CD8-positive, alpha-beta T cell (primary cell): ENCODE measurements at places on chromosomes 2 and 18.

DNA sequence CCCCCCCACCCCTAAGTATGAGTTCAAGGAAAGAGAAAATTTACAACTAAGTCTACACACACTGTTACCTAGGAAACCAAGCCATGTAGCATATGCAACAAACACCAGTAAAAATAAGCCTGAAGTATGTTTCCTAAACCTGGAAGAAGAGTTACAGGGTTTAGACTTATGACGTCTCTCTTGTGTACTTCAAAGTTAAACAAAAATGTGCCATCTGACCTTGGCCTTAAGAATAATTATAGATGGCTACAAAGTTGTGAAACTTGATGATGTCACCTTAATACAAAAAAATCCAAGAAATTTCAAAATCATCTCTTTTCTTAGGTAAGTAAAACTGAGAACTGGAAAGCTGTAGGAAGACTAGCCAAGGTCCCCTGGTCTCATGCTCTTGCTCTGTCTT lies 297.6 kb upstream of the NRXN1 start:
- no peak for DNase-seq

- no peak for DNase-seq
Observed at GRCh38 chr2:222241128-222241870, 57.5 kb downstream of the PAX3 start.

DNA sequence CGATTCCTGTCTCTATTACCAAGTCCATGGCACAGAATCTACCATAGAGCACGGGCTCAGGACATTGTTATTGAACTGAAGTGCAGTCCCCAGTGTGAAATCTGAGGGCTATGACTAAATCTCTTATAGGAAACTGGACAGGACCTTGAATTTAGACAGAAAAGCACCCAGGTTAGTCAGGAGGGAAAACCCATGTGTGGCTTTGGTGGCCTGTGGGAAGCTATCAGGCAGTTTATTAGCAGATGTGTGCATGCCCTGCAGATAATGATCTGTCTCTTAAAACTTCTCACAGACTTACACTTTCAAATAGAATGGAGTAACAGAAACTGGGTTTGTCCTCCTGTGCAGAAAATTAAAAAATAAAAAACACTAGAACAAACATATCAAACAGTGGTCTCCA lies 610.0 kb upstream of the RAB6C start:
- DNase-seq: no peak

GRCh38 chr18:79911344-79912270 lies 39.8 kb downstream of the SLC66A2 start:
- DNase-seq: no peak

GRCh38 chr18:57267368-57267925 lies 84.9 kb upstream of the ST8SIA3 start:
- no peak for DNase-seq

DNA sequence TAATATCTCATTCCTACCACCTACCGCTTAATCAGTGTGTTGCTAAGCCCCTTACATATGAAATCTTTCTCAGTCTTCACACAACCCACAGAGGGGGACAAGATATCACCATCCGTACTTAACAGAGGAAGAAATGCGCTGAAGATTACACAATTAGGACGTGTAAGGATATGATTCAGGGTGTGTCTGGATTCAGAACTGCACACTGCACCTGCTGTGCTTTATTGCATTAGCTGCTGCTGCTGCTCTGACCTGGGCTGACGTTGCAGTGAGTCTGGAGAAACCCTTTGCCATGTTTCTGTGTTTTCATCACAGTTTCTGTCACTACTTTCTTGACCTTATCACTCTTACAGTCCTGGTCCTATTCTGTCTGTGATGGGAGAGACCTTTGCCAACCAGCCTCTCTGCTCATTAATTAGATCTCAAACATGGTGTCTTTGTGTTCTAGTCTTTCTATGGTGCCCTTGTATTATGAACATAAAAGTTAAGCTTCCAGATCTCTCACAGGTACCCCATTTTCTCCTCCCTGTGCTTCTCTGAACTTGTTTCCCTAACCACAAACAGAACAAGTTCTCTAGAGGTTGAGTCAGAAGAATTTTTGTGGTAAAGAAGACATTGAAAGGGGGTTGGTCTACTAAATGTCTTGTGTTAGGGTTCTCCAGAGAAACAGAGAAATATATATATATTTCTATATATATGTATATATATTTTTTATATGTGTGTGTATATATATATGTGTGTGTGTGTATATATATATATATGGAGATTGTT lies 92.9 kb upstream of the CYP1B1 start:
- DNase-seq: no peak

DNA sequence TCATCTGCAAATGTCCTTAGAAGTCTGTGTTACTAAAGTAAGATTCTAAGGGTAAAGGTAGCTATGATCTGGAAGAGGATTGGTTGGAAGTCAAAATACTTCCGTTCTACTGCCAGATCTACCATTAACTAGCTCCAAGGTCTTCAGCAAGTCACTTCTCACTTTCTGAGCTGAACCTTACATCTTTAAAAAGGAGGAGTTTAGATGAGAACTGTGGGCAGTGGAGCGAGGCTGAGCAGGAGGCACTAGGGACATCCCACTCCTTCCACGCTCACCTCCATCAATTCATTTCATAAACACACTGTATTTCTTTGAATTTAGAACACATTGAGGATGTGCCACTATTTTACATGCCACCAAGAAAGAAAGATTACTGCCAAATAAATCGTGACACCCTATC lies 143.0 kb downstream of the ABCA12 start:
- no peak for DNase-seq

DNA sequence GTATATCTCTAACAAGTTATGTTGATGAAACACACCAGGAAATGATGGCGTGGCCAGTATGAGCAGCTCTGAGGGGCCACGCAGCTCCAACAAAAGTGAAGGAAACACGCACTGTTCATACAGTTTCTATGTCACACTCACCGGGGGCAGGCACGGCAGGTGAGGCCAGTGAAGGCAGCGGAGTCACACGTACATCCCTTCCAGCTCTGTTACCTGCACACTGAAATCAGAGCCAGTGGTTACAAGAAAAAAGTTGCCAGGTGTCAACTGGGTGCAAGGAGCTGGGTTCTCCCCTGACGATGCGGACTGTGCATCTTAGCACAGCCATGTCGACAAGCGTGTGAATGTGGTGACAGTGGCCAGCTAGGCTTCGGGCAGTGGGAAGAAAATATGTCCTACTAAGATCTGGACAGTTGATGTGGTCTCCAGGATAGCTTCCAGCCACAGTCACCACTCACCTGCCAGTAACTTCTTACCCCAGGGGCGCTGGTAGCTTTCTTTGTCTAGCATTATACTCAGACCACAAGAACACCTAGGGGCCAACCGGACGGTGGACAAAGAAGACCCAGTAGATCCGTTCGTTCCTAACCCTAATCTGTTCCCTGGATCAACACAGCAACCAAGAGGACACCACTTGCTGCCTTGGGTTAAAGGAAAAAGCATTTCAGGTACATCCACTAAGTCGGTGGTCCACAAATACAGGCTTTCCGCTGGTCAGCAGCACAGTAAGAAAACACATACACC lies 10.1 kb downstream of the HJURP start:
- no peak for DNase-seq

DNA sequence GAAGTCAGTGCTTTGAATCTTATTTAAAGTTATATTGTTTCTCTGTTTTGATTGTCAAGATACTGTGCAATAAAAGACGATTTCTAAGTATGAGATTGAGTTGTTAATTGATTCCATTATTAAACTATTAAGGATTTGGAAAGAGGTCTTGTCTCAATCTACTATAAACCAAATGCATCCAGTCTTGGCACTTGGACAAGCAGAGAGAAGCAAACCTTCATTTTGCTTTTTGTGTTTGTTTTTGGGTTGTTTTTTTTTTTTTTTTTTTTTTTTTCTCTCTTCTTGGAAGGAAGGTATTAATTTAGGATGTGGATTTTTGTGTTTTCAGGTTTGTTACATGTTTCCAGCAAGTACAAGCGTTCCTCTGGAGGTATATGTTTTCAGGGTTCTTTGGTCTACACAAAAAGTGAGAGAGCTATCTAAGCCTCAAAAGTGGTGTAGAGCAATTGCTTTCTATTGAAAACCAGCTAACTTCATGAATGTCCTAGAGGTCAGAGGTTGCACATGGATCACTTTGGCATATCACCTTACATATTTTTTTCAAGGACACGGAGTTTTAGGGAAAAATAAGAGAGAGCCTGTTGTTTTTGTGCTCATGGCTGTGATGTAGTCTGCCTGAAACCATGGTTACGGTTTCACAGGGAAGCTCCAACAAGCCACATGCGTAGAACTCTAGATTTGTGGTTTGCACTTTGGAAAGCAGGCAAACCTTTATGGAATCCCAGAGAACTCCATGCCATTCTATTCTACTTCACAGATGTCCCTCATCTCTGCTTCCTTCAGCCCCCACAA lies 1.8 kb downstream of the PRKCE start:
- no peak for DNase-seq

DNA sequence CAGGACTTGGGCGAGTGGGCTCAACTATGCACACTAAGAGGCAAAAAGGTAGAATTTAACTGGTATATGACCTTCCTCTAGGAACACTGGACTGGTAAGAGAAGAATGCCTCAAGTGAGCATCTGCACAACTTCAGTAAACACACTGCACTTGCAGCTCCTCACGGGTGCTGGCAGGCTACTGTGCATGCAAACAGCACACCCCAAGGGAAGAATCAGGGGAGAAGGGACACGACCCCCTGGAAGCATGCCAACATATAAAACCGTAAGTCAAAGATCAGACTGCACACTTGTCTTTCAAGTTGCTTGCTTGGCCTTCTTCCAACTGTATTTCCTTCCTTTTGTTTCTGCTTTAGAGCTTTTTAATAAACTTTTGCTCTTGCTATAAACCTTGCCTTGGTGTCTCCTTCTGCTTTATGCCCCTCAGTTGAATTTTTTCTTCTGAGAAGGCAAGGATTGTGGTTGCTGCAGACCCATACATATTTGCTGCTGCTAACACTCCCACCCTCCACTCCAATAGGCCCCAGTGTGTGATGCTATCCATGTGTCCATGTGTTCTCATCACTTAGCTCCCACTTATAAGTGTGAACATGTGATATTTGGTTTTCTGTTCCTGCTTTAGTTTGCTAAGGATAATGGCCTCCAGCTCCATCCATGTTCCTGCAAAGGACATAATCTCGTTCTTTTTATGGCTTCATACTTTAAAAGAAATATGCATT lies 263.7 kb upstream of the SPOPL start:
- no peak for DNase-seq

- no peak for DNase-seq
Observed at GRCh38 chr2:174106736-174107135, 141.6 kb upstream of the SP3 start.

DNA sequence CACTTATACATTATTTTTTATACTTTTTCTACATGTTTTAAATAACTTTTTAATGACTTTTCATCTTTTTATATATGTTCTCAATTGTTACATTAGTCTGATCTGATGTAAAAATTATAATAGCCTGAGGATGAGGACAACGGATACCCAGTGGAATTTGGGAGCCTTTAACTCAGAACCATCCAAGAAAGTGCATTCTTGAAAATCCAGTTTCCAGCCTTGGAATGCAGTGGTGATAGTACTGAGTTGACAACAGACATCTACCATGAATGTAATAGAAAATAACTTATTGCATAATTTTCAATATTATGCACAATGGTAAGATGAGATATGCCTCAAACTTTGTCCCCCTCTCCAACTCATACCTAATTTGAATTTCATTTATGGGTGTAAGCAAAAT lies 120.7 kb upstream of the ZC3H15 start:
- DNase-seq: no peak

DNA sequence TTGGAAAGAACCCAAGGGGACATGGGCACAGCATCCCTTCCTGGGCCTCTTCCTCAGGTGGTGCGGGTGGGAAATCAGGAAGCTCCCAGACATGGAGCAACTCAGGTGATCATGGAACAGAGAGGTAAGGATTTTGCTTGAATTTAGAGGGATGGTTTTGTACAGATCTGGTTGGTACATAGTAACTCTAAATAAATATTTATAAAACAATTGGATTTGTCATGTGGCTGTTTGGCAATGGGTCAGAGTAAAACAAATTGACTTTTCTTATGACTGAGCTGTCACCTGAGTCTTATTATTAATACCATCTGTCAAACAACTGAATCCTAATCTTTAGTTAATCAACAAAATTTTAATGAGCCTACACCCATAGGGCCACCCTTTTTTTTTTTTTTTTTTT lies 19.4 kb upstream of the TMEM178A start:
- DNase-seq: no peak

DNA sequence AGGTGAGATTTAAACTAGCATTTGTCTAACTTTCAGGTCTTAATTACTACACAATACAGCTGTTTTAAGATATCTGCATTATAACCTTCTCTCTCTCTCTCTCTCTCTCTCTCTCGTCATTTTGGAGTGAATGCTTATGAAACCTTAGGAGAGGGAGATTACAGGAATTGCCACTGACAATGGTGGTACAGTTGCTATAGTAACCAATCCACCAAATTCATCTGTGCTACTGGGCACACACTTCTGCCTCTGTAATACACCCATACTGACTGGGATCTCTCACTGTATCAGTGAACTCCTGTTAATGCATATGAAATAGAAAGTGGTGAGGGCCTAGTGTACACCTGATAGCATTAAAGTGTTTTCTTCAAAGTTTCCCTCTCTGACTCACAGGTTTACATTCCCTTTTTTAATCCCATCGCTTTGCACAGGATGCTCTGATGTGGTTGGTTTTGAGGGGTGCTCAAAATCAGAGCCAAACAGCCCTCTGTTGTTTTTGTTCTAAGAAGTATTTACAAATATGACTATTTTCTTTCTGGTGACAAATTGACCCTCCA lies 13.1 kb downstream of the KLHL14 start:
- DNase-seq: no peak

- DNase-seq: no peak
Observed at GRCh38 chr2:42424033-42424432, 63.0 kb upstream of the COX7A2L start.

GRCh38 chr2:163155279-163155883 lies 316.8 kb upstream of the KCNH7 start:
- no peak for DNase-seq

- no peak for DNase-seq
Observed at GRCh38 chr2:234478121-234478858, 18.6 kb downstream of the ARL4C start.

GRCh38 chr2:240163844-240164574 lies 23.6 kb upstream of the OTOS start:
- no peak for DNase-seq

DNA sequence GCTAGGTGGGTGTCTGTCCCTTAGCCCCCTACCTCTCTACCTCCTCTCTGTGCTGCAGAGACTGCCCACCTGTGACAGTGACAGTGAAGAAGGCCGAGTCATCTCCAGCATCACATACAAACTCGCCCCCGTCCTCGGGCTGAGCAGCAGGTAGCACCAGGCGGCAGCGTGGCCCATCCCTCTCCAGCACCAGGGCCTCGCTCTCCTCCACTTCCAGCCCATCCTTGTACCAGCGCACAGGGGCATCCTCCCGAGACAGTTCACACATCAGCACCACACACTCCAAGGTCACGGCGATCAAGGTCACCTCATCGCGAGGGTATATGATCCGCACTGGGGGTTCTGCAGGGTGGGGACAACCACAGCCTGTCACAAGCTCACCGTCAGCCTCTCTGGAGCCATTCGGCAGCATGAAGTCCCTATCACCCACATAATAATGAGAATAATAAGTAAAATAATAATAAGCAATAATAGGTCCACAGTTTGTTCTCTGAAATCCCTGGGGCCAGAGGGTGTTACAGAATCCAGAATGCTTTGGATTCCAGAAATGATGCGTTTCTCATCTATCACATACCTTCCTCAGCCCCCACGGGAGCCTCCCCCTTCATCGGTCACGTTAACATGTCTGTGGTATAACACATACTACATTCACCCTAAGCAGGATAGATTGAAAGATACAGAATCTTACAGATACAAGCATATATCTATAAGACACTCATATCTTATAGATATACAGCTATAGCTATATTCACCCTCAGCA lies 12.0 kb downstream of the OBSL1 start:
- no peak for DNase-seq

GRCh38 chr2:98455494-98455976 lies 10.9 kb downstream of the INPP4A start:
- peak; percentile 49 for DNase-seq
